ENCODE measurements at places on chromosomes 3 and 15.

DNA sequence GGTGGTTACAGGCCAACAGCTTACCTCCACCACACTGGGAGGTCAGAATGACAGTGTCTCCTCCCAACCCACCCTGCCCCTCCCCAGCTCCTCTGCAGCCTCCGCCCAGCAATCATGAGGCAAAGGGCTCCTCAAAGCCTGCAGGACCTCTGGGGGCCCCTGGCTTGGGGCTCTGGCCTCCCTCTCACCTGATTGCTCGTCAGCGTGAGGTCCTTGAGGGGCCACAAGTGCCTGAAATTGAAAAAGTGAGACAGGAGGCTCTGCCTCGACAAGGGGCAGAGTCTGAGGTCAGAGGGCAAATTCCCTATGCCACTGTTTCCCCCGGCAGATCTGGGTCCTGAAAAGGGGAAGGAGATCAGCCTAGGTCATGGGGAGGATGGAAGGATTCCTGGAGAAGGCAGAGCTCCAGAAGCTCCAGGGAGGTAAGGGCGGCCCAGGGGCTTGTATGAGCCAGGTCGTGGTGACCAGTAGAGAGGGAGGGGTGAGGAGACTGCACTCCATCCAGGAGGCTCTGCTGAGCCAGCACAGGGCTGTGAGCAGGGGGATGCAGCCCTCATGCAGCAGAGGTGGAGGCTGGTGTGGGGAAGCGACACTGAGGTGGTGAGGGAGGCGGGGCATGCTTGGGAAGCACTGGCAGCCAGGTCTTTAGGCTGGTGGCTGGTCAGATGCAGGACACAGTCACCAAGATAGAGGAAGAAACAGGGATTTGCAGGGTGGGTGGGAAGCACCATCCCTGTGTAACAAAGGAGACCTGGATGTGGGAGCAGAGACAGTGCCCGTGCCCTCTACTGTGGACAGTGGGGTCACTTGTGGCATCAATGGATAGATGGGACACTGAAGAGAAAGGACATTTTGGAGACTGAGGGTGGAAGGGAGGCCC, 20.1 kb downstream of the ALS2CL start:
- no peak for DNase-seq

DNA sequence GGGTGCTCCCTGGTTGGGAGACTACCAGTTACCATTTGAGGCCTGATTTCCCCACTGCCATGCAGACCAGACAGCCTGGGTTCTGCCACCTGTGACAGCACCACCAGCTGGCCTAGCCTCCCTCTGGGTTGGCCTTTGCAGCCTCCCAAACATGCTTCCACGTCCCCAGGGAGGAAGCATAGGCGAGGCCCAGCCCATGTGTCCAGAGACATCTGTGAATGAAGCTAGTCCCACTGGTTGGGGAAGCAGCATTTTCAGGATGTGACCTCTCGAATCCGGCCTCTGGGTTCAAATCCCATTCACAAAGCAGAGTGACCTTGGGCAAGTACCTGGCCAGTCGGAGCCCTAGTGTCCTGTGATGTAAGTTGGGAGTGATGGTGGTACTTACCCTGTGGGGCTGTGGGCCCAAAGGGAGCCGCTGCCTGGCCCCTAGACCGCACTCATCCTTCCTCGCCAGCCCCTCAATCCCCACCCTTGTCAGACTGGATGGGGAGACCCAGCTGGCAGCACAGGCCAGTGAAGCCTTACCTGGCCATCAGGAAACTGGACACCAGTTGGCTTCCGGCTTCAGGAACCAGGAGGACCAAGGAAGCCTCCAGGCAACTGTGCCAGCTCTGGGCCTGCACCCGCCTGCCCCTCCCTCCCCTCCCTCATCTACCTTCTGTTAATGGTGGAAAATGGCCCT, 6.0 kb downstream of the KLF15 start:
- no peak for DNase-seq

- no peak for DNase-seq
Observed at GRCh38 chr3:26307787-26308186, 314.8 kb upstream of the LRRC3B start.

- peak; percentile 34 for DNase-seq
Observed at GRCh38 chr3:4340411-4341335, 37.5 kb downstream of the SETMAR start.

Data from suppressor macrophage treated with lipopolysaccharide for 4 hours (primary cell).